Stomach (tissue), 19 donors: ENCODE measurements at places on chromosomes 12 and 14. TPM values are rescaled to one million over a fixed set of nuclear protein-coding genes. Genes with fewer than 3 reads are reported as not detected.
A peak's percentile ranks its signal among the peaks of the same experiment; 100 is the strongest.

GRCh38 chr12:77031745-77032144, 33.6 kb downstream of the E2F7 start:
- H3K27me3 ChIP-seq = no peaks in the 10 kb centered on the region
- no peak overlapping the region for H3K4me3 ChIP-seq
- DNase-seq = no peak
- H3K4me1 ChIP-seq = no peaks in the 10 kb centered on the region
- H3K27ac ChIP-seq = no peak overlapping the region

- DNase-seq = peak; percentile 41
- H3K4me3 ChIP-seq = no peak overlapping the region
- no peaks in the 10 kb centered on the region for H3K27me3 ChIP-seq
- H3K27ac ChIP-seq = no peak overlapping the region
Measured at GRCh38 chr14:70780396-70781075, 28.8 kb downstream of the MAP3K9 start.

DNA sequence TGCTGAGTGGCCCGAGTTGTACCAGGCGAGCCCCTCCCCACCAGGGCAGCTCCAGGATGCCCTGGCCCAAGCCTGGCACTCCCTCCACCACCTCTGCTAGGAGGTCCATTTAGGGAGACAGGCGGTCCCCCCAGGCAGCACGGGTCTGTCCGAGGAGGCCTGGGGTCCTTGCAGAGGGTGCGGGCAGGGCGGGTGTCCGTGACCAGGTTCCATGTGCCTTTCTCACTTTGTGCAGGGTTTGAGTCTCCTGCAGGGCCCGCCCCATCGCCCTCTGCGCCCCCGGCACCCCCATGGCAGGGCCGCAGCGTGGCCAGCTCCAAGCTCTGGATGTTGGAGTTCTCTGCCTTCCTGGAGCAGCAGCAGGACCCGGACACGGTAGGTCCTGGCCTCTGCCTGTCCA, 56.8 kb upstream of the TSPAN9 start:
- no peak for DNase-seq
- no peaks in the 10 kb centered on the region for H3K27me3 ChIP-seq
- no peak overlapping the region for H3K4me3 ChIP-seq
- no peak overlapping the region for H3K27ac ChIP-seq
- no peaks in the 10 kb centered on the region for H3K4me1 ChIP-seq
- H3K36me3 ChIP-seq = no peaks in the 10 kb centered on the region

ERG28 gene
- total RNA-seq = 3.3 TPM

DNA sequence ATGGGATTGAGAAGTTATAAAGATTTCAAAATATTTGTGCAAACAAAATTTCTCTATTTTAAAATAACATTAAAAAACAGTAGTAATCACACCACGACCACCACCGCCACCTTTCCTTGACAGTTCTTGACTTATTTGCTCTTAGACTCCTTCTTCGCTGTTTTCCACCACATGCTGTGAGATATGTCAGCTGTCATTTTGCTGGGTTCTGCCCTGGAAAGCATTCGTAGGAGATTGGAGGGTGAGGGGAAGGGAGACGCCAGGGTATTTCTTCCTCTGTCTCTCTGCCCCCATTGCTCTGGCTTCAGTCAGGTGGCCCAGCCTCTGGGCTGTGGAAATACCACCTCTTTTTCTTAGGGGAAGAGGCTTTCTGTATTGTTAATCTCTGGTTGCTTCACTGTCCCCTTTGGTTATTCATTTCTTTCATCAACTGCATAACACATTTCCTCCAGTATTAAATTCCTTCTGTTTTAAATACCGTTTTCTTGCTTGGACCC, 186.2 kb downstream of the NEDD1 start:
- H3K27ac ChIP-seq = no peak overlapping the region
- H3K27me3 ChIP-seq = no peaks in the 10 kb centered on the region
- no peak overlapping the region for H3K4me3 ChIP-seq
- H3K36me3 ChIP-seq = no peaks in the 10 kb centered on the region
- no peaks in the 10 kb centered on the region for H3K4me1 ChIP-seq

DNA sequence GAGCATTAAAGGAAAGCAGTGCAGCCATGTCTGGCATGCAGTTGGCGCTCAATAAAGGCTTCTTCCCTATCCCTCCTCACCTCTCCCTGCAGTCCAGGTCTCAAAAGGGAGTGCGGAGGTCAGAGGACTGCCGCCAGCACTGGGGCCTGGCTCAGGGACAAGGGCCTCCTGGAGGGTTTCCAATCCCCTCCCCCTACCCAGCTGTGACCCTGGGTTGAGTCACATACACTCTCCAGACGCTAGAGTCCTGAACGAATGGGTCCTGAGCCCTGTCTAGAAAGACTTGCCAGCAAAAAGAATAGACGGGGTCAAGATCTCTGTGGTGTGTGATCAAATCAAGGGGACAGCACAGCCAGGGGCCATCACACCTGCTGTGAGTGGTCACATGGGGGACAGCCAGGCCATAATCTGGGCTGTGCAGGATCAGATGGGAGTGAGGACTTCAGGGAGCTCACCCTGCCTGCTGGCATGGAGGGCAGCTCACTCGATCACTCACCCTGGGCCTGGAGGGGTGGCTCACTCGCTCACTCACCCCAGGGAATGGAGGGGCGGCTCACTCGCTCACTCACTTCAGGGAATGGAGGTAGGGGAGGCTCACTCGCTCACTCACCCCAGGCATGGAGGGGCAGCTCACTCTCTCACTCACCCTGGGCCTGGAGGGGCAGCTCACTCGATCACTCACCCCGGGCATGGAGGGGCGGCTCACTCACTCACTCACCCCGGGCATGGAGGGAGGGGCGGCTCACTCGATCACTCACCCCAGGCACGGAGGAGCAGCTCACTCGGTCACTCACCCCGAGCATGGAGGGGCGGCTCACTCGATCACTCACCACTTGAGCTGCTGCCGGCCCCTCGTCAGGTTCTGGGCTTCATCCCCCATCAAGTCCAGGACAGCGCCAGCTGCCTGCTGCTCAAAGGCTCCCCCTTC, 12.8 kb downstream of the CFAP73 start:
- peak; percentile 42 for DNase-seq
- H3K4me1 ChIP-seq = no peaks in the 10 kb centered on the region
- peaks cover 100% of the 10 kb centered on the region for H3K36me3 ChIP-seq
- no peaks in the 10 kb centered on the region for H3K27me3 ChIP-seq
- no peak overlapping the region for H3K4me3 ChIP-seq

DNA sequence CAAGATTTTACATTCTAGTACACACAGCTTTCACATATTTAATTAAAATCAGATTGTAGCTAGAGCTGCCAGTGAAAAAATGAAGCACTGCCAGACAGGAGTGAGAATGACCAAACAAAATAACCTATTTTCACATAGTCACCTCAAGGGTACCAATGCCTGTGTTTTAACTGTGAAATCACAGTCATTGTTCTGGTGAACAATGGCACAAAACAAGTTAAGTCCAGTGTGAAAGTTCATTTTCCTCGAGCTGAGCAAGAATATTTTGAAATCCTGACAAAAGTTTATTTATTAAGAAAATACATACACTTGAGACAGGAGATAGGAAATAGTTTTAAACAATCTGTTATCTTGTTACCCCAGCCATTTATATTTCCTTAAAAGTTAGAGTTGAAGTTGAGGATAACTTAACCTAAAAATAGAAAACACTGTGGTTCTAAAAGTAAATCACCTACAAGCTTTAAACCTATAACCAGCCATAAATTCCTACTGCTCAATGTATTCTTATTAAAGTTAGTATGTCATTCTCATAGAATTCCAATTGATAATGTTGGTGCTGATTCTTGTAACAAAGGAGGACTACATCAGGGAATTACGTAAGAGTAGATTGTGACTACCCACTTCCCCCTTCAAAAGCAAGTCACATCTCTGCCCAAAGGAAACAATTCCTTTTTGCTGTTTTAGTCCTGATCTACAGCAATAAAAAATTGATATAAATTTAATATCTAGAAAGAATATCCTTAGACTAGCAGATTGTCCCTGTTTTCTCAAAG, 15.9 kb downstream of the DENND5B start:
- H3K27me3 ChIP-seq = no peaks in the 10 kb centered on the region
- no peaks in the 10 kb centered on the region for H3K36me3 ChIP-seq
- no peak for DNase-seq
- H3K4me1 ChIP-seq = peaks cover 36% of the 10 kb centered on the region
- no peak overlapping the region for H3K27ac ChIP-seq

DNA sequence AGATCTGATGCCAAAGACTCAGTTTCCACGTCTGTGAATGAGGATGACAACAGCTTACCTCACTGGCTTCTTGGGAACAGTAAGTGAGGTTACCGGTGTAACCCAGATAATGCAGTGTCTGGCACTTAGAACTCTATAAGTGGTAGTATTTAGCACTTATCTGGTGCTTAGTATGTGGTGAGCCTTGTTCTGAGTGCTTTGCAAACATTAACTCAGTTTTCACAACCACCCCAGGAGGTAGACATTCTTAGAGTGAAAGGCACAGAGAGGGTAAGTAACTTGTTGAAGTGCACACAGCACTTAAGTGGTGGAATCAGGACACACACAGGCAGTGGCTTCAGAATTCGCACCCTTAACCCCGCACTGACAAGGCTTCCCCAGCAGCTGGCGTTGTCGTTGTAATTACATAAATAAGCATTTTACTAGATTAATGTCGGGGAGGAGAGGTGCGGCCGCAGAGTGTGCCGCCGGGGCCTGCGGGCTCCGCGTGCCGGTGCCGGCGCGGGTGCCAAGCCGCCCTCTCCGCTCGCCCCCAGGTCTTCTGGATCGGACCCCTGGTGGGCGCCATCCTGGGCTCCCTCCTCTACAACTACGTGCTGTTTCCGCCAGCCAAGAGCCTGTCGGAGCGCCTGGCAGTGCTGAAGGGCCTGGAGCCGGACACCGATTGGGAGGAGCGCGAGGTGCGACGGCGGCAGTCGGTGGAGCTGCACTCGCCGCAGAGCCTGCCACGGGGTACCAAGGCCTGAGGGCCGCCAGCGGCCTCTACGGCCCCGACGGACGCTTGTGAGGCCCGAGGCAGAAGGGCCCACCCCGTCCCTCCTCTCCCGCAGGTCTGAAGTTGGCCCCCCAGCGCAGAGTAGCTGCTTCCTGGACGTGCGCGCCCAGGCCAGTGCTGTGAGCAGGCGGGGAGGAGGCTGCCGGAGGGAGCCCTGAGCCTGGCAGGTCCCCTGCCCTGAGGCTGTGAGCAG, 4.6 kb downstream of the AQP2 start:
- no peaks in the 10 kb centered on the region for H3K36me3 ChIP-seq
- peaks cover 15% of the 10 kb centered on the region for H3K4me1 ChIP-seq
- DNase-seq = no peak
- no peak overlapping the region for H3K4me3 ChIP-seq
- H3K27me3 ChIP-seq = peaks cover 21% of the 10 kb centered on the region
- no peak overlapping the region for H3K27ac ChIP-seq

DNA sequence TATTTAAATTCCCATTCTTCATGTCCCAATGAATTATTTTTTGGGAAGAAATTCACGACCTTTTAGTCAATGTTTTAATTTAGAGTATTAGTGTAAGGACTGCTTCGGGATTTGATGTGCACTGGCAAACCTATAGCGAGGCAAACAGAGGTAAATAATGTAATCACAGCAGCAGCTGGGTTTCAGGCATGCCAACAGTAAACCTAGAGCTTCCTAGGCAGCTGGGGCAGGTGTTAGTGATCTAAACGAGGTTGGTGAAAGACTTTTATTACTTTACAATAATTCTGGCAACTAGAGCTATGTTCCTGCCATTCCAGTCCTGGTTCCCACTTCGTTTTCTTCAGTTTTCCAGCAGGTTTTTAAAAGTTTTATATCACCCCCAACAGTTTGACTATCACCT, 1036.4 kb upstream of the FOXG1 start:
- no peaks in the 10 kb centered on the region for H3K36me3 ChIP-seq
- H3K27me3 ChIP-seq = no peaks in the 10 kb centered on the region
- no peak for DNase-seq
- H3K4me1 ChIP-seq = no peaks in the 10 kb centered on the region

KIF26A gene
- total RNA-seq = 1.2 TPM

GRCh38 chr12:21823581-21823980, 49.1 kb upstream of the KCNJ8 start:
- H3K27ac ChIP-seq = no peak overlapping the region
- no peak overlapping the region for H3K4me3 ChIP-seq
- H3K4me1 ChIP-seq = peaks cover 31% of the 10 kb centered on the region
- H3K36me3 ChIP-seq = no peaks in the 10 kb centered on the region
- DNase-seq = no peak

DNA sequence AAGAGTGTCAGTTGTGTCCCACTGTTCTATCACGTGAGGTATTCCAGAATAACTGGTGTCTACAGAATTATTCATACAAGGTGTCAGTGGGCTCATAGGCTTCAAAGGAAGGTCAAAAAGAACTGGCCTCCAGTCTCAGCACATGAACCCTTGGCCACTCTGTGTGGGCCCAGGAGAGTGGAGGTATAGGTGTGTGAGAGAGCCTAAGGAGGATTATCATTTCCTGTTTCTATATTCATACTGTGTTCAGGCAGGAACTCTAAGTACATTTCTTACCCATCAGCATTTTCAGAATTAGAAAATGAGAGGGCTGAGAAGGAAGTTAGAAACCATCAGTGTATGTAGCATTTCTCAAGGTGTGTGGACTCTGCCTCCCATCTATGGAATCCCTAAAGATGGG, 87.0 kb downstream of the BTG1 start:
- H3K4me3 ChIP-seq = no peak overlapping the region
- no peaks in the 10 kb centered on the region for H3K36me3 ChIP-seq
- H3K27ac ChIP-seq = no peak overlapping the region
- H3K4me1 ChIP-seq = peaks cover 8% of the 10 kb centered on the region
- no peak for DNase-seq

CMKLR1 gene
- 46.1 TPM for total RNA-seq
